Naive B cell (primary cell): ENCODE measurements at places on chromosomes 16 and 17.

- DNase-seq, result no peak
Measured at GRCh38 chr17:9002227-9002605, 19.1 kb upstream of the NTN1 start.

DNA sequence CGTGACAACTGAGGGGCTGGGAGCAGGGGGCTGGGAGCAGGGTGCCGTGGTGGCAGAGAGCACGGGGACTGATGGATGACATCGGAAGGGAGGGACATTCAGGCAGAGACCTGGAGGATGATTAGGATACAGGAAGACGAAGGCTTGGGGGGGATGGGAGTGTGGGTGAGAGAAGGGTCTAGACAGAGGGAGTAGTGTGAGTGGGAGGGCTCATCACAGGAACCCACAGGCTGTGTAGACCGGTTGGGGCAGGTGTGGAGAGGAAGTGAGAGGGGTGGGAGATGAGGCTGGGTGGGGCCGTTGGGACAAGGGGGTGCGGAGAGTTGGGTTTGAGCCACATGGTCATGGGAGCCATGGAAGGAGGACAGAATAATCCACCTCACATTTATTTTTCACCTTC, 83.8 kb downstream of the RAP1GAP2 start:
- no peak for DNase-seq

DNA sequence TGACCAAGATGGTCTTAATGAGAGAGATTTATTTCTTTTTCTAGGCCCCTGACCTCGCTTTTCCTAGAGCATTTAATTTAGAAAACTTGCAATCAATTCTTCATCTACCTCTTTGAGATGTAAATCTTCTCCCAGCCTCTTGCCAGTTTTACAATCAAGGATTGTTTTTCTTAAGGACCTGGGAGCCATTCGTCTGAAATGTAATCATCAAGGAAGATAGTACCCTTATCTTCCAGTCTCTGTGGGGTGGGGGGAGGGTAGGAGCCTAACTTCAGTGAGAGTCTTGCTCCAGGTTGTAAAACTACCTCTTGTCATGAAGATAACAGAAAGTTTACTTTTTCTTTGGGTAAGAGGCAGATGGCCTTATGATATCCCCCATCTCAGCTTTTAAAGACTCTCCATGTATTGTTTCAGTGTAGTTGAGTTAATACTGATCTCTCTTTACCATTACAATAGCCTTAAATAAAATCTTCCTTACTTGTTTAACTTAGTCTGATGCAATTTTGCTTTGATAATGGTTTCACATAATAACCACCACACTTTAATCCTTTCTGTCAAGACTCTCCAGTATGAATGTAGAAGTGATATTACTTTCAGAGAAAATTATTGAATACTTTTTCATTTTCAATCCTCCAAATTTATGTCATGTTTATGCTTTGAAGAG, 110.2 kb upstream of the CPHXL start:
- DNase-seq, result no peak

- no peak for DNase-seq
Measured at GRCh38 chr17:56929362-56929969, 15.6 kb upstream of the TRIM25 start.

DNA sequence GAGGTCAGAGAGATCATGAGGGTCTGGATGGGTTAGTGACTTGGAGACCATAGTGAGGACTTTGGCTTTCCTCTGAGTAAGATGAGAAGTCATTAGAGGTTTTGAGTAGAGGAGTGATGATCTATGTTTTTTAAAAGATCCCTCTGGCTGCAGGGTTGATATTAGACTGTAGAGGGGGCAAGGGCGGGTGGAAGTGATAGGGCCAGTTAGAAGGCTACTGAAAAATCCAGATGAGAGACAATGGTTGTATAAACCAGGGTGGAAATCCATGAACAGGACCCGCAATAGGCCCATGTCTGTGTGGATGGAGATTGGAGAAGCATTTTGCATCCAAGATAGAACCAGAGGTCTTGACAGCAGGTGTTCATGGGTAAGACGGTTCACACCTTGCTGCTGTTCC, 9.8 kb downstream of the ITGAL start:
- DNase-seq, result no peak
